ENCODE measurements at places on chromosomes 6 and 20. TPM values are rescaled to one million over a fixed set of nuclear protein-coding genes. Genes with fewer than 3 reads are reported as not detected.

The TRAPPC3L gene
- total RNA-seq = not detected

The C6orf58 gene
- total RNA-seq = not detected

The OR12D3 gene
- not detected for total RNA-seq

The ID4 gene
- total RNA-seq = 5.9 TPM

The SGK2 gene
- 3.1 TPM for total RNA-seq

The NEDD9 gene
- 35.8 TPM for total RNA-seq

The GINS1 gene
- total RNA-seq = 26.6 TPM

The FAM209B gene
- not detected for total RNA-seq

The GSTA2 gene
- total RNA-seq = not detected

Data from PC-9 (cell line).